ENCODE measurements at places on chromosomes 12 and 14.

GRCh38 chr14:64950889-64951288 is 8.3 kb upstream of the GPX2 start:
- DNase-seq, result no peak
- no peaks in the 10 kb centered on the region for H3K36me3 ChIP-seq
- no peak overlapping the region for H3K4me3 ChIP-seq
- H3K4me1 ChIP-seq, result no peaks in the 10 kb centered on the region

GRCh38 chr12:7078163-7078562 is 14.1 kb downstream of the C1R start:
- H3K27ac ChIP-seq, result no peak overlapping the region
- H3K4me1 ChIP-seq, result peaks cover 7% of the 10 kb centered on the region
- no peaks in the 10 kb centered on the region for H3K36me3 ChIP-seq
- no peak for DNase-seq

DNA sequence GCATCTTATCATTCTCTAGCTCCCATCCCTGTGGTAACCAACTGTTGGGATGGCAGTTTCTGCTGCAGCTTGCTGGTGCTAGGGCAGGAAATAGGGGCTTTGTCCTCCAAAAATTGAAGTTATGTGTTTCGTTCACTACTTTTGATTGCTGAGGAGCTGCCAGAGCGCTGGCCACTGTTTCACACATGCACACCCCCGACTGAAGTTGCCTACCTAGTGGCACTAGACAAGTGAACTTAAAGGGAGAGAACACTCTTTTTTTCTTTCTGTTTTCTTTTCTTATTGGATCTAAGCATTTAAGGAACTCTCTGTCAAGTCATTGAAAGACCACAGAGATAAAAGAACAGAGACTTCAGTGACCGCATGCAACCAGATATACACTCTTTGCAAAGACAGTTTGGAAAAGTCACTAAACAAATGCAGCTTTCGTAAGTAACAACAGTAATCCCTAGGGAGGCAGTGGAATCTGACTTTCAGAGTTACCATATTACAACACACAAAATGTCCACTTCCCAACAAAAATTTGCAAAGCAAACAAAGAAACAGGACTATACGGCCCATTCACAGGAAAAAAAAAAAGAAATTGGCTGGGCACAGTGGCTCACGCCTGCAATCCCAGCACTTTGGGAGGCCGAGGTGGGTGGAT is 12.0 kb downstream of the TFCP2 start:
- DNase-seq, result no peak
- H3K36me3 ChIP-seq, result no peaks in the 10 kb centered on the region
- H3K27me3 ChIP-seq, result no peaks in the 10 kb centered on the region
- no peak overlapping the region for H3K27ac ChIP-seq
- no peak overlapping the region for H3K4me3 ChIP-seq

- H3K36me3 ChIP-seq, result no peaks in the 10 kb centered on the region
- H3K4me1 ChIP-seq, result no peaks in the 10 kb centered on the region
- H3K4me3 ChIP-seq, result no peak overlapping the region
- no peak for DNase-seq
- no peaks in the 10 kb centered on the region for H3K27me3 ChIP-seq
- no peak overlapping the region for H3K27ac ChIP-seq
Measured at GRCh38 chr12:5615760-5616159, 183.9 kb downstream of the NTF3 start.

- H3K4me1 ChIP-seq, result no peaks in the 10 kb centered on the region
- DNase-seq, result no peak
- H3K27me3 ChIP-seq, result no peaks in the 10 kb centered on the region
- no peak overlapping the region for H3K27ac ChIP-seq
Measured at GRCh38 chr12:107349008-107349747, 255.8 kb upstream of the CRY1 start.

- H3K36me3 ChIP-seq, result no peaks in the 10 kb centered on the region
- no peaks in the 10 kb centered on the region for H3K27me3 ChIP-seq
- no peak overlapping the region for H3K4me3 ChIP-seq
- H3K27ac ChIP-seq, result peak overlapping the region; percentile 3
- peak; percentile 55 for DNase-seq
- peaks cover 12% of the 10 kb centered on the region for H3K4me1 ChIP-seq
Measured at GRCh38 chr14:104424406-104425072, 155.0 kb upstream of the C14orf180 start.

- no peaks in the 10 kb centered on the region for H3K36me3 ChIP-seq
- no peaks in the 10 kb centered on the region for H3K27me3 ChIP-seq
- peak overlapping the region; percentile 70 for H3K4me3 ChIP-seq
- peaks cover 13% of the 10 kb centered on the region for H3K4me1 ChIP-seq
Measured at GRCh38 chr12:12719496-12719895, 2.3 kb downstream of the CDKN1B start.

GRCh38 chr12:1544996-1545700 is 49.2 kb downstream of the FBXL14 start:
- H3K4me3 ChIP-seq, result no peak overlapping the region
- no peaks in the 10 kb centered on the region for H3K4me1 ChIP-seq
- H3K27ac ChIP-seq, result no peak overlapping the region
- no peak for DNase-seq
- H3K27me3 ChIP-seq, result no peaks in the 10 kb centered on the region
- H3K36me3 ChIP-seq, result no peaks in the 10 kb centered on the region

- no peaks in the 10 kb centered on the region for H3K27me3 ChIP-seq
- H3K4me1 ChIP-seq, result no peaks in the 10 kb centered on the region
- no peak overlapping the region for H3K4me3 ChIP-seq
- no peaks in the 10 kb centered on the region for H3K36me3 ChIP-seq
Measured at GRCh38 chr12:90589956-90590355, 365.0 kb downstream of the CCER1 start.

Data from ovary (tissue), 10 donors.